ENCODE measurements at places on chromosomes 6 and 20.

DNA sequence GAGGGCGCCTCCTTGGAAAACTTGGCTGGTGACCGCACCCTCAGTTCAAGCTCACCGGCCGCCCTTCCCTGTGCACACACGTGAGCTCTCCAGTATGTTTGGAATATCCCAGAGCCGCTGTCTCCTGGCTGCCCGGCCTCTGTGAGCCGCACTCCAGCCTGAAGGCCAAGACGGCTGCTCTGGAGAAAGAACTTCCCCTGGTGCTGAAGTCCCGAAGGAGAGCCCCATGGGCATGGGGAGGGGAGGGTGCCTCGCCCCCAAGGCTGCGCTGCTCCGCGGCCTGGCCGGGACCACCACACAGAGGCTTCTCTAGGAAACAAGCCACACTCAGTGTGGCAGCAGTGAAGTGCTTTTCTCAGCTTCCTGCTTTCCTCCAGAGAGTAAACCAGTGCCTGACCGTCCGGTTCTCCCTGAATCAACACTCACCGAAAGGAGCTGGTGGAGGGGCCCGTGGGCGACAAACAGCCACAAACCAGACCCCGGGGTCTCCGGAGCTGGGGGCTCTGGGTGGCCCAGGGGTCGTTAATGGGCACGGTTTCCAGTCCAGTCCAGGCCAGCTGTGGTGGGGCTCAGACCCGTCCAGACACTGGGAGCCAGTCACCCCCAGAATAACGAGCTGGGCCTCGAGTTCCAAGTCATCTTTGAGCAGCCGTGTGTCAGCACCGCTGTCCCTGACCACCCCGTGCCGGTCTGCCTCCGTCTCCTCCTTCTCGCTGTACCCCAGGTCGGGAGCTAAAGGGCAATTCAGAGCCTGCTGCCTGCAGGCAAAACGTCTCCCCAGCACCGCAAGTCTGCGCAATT, 87.4 kb upstream of the BHLHE23 start:
- no peak for DNase-seq

DNA sequence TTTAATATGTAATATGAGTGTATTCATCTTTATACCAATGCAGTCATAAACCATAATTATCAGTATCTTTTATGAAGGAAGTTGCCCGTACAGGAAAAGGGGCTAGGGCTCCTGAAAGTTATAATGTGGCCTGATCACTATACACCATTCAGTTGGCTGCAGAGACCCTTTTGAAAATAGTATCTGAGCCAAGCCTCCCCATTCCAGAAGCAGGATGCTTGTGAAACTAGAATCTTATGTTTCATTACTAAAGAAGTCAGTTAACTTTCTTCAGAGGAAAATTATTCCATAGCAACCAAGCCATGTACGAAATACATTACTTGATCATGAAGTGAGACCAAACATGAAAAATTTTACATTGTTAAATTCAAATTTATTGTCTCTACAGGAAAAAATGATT, 251.5 kb upstream of the TCF21 start:
- no peak for DNase-seq

GRCh38 chr6:51531623-51532022, 555.8 kb downstream of the PKHD1 start:
- DNase-seq = no peak

DNA sequence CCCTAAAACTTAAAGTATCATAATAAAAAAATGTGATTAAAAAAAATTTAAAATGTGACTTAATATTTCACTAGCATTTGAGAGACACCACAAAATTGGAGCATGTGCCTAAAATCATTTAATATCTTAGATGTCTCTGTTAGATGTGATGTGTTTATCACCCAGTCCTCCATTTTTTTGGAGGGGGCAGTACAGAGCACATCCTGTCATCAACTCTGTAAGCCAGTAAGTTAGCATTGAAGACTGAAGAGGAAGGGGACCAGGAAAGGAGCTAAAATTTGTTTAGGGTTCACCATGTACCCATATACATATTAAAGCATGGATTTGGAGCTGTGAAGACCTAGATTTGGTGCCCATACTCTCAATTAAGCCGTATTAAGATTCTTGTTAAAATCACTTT, 30.7 kb upstream of the ADIG start:
- DNase-seq = no peak

DNA sequence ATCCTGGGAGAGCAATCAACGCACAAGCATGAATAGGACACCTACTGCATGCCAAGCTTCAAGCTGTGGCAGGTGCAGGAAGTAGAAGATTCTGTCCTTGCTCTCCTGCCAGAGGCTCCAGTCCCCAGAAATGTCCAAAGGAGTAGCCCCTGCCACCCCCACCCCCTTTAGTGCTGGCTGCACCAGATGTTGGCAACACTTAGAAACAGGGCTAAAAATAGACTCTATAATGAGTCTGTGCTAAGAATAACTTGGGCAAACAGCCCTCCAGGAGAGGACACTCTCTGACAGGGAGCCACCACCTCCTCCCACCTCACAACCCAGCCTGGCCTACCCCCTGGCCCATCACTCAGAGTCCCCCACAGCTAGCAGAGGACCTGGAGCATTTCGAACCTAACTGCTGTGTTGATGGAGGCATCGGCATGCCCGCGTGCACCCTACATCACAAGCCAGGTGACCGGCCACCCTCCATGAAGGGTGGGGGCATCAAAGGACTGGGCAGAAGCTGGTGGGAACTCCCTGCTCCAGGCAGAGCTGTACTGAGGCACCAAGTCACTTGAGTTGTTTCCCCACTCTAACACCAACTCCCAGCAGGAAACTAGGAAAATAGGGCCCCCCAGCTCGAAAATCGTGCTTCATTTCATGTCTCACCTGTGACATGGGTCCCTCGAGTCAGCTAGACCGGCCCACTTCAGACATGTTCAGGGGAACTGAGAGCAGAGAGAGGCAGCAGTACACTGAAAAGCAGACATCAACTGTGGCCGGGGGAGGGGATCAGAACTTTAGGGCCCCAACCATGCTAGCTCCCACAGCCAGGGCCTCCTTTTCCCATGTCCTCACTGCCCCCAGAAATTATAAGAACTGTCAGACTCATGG, 18.7 kb downstream of the TFEB start:
- no peak for DNase-seq

- no peak for DNase-seq
These were observed 7.8 kb upstream of the CST3 start for GRCh38 chr20:23645575-23645974.

DNA sequence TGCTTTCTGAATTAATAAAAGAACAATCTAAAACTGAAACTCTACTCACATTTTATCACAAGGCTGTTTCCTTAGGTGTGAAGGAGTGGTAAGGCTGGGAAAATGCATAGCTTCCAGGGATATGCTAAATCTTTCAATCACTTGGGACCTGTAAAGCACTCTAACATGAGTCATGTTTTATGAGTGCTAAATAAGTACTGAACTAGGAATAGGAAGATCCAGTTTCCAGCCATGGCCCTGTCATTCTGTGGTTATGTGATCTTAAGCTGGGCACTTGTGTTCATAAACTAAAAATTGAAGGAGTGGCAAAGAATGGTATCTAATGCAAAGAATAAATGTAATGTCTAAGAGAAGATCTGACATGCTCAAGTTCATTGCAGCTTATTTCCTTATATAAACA, 6.1 kb upstream of the TMEM200A start:
- DNase-seq = no peak

GRCh38 chr20:45752746-45753145, 30.6 kb downstream of the SPINT4 start:
- no peak for DNase-seq

GRCh38 chr6:140908505-140908904, 1224.2 kb upstream of the GJE1 start:
- DNase-seq = no peak

DNA sequence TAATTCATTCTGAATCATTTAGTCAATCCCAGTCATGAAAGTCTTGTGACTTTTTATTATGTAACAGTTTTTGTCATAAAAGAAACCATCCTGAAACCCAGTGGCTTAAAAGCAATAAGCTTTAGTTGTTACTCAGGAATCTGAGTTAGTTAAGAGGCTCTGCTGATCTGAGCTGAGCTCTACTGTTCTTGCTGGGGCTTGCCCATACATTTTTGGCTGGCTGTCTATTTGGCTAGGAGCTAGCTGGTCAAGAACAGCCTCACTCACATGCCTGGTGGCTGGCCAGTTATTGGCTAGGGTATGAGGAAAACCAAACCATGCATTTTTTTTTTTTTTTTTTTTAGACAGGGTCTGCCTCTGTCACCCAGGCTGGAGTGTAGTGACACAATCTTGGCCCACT, 10.6 kb downstream of the TCF21 start:
- DNase-seq = no peak

GRCh38 chr6:160063771-160064413, 57.7 kb upstream of the SLC22A1 start:
- no peak for DNase-seq

GRCh38 chr6:2560140-2560818, 190.4 kb downstream of the MYLK4 start:
- DNase-seq = no peak

DNA sequence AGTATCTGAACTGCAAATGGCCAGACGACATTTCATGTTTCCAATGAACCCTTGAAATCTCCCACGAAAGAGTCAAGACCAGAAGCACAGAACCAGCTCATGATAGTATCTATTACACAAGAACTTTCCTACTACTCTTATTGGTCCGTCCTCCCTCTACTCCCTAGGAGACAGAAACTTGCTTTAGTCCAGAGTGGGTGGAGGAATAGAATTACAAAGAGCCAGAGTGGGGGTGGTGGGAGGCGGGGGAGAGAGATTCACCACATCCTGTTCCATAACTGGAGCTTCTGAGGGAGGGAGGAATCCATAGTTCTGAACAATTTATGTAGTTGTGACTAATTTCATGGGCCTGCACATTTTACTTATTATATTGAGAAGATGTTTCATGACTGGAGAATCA, 18.5 kb upstream of the WFDC10A start:
- DNase-seq = no peak

- no peak for DNase-seq
These were observed 7.3 kb downstream of the MTCH1 start for GRCh38 chr6:36978421-36979346.

GRCh38 chr6:156886409-156886808, 109.2 kb downstream of the ARID1B start:
- DNase-seq = no peak

- DNase-seq = peak; percentile 17
These were observed 159.6 kb upstream of the ZNF217 start for GRCh38 chr20:53752971-53753879.

DNA sequence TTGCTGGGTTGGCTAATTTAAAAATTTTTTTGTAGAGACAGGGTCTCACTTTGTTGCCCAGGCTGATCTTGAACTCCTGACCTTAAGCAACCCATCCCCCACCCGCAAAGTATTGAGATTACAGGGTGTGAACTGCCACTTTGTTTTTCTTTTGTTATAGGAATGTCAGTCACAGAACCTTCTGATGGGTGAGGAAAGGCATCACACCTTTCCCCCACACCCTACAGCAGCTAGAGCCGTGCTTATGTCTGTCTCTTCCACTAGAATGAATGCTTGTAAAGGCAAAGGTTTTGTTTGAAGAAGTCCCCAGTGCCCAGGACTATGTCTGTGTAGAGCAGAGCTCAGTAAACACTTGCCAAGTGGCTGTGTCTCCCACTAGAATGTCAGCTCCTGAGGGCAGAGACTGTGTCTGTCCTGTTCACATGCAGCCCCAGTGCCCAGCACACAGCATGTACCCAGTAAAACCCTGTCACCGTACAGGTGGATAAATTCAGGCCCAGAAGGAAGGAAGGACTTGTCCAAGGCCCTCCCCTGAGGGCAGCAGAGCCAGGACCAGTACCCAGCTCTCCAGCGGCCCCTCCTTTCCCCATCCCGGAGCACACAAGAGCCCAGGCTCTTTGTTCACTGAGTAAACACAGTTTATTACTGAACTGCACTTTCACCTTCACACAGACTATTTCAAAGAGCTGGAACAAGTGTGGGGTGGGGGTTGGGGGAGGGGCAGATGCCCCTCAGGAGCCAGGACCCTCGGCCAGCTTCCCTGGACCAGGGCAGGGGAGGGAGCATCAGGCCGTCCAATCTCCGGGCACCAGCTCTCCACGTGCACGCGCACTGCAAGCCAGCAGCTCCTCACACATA, 26.4 kb downstream of the COX4I2 start:
- DNase-seq = no peak

DNA sequence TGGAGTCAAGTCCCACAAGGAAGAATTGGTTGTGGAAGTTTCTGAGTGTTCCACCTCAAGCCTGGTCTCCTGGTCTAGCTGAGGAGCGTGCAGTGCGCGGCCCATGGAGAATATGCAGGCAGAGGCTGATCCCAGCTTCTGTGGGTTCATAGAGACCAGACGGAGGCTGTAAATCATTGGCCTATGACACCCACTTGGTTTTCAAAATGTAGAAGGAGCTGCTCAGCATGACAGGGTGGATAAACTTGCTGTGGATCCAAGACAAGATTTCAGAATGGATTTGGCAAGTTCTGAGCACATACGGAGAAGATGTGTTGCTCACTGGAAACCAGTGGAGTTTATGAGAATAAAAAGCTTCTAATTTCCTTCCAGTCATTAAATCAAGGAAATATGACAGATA, 744 bp downstream of the KIF25 start:
- no peak for DNase-seq

GRCh38 chr20:33475381-33476152, 14.3 kb upstream of the CBFA2T2 start:
- no peak for DNase-seq

DNA sequence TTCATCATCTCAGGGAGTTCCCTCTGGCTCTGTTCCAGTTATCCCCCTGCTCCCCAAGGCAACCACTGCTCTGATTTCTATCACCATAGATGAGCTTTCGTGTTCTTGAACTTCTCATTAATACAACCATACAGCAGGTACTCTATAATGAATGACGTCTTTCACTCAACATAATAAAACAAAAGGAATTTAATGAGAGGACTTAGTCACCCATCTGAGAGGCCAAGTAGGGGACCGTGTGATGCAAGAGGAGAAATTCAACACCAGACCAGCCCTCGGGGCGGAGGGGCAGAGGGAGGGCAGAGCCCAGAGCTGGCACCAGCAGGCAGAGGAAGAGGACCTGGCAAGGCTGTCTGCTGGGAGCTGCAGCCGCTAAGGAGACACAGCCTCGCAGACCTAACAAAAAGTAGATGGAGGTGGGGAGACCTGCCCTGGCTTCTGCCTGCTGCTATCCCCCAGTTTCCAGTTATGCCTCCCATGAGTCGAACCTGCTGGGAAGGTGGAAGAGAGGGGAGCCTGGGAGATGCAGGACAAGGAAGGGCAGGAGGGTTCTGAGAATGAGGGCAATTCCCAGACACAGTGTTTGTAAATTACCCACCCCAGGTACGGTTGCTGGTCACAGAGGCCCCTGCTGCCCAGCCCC, 13.8 kb downstream of the CCN5 start:
- DNase-seq = no peak
